Bone marrow (tissue), 2 donors: ENCODE measurements at places on chromosomes 11 and 22.
A peak's percentile ranks its signal among the peaks of the same experiment; 100 is the strongest.

GRCh38 chr11:86625544-86625943 is 46.9 kb downstream of the ME3 start:
- no peak for DNase-seq

DNA sequence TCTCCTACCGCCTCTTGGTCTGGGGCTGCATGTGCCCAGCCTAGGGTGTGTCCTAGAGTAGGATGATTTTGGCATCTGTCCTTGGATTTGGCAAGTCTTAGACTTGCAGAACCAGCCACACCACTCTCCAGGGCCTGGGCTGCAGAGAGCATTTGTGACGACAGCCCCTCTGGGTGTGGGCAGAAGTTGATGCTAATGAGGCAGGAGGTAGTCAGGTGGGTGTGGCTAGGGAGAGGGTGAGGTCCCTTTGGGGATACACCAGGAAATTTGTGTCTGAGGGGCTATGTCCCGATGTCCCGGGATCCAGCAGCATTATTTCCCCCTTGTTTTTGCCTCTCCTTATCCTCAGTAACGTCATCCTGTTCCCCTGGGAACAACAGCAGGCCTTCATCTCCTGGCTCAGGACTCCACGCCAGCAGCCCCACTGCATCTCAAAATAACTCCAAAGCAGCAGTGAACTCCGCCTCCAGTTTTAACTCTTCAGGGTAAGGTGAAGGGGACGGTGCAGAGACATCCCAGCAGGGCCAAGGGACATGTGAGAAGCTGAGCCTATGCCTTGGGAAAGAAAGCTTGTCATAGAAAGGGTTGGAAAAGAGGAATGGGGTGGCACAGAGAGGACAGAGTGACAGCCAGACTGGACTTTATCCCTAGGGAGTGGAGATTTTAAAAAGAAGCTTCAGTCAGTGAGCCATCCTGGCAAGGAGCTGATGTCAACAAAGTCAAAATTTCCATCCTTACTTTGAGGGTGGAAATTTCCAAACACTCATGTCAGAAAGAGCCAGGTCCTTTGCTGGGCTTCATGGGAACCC is 8.0 kb upstream of the TLCD5 start:
- no peak for DNase-seq

DNA sequence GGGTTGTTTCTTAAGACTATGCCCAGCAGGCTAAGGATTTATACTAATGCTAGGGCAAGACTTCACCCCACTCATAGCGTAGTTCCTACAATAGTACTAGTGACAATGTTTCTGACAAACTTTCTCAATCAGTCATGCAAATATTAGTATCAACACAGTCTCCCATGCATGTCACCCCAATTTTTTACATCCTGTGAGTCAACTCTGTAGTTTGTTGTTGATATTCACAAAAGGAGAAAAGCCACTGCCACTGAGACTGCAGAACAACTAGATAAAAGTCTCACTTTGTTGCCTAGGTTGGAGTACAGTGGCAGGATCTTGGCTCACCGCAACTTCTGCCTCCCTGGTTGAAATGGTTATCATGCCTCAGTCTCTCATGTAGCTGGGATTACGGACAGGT is 155.2 kb downstream of the RBFOX2 start:
- no peak for DNase-seq

- no peak for DNase-seq
Observed at GRCh38 chr22:24039046-24039445, 27.9 kb downstream of the CABIN1 start.

DNA sequence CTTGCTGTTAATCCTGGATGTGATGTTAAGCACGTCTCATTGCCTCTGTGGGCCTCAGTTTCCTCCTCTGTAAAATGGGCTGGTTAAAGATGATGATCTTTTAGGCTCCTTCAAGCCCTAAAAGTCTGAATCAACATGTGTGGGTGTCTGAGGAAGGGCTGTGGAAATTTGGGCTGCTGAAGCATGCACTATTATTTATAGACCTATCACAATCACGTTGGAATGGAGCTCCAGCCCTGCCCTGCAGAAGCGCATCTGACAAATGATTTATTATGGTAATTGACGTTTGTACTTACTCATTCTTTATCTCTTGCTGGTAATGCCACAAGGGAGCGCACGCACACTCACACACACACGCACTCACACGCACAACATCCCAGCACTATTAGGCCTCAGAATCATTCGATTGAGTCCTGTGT is 20.4 kb downstream of the P2RX3 start:
- no peak for DNase-seq

DNA sequence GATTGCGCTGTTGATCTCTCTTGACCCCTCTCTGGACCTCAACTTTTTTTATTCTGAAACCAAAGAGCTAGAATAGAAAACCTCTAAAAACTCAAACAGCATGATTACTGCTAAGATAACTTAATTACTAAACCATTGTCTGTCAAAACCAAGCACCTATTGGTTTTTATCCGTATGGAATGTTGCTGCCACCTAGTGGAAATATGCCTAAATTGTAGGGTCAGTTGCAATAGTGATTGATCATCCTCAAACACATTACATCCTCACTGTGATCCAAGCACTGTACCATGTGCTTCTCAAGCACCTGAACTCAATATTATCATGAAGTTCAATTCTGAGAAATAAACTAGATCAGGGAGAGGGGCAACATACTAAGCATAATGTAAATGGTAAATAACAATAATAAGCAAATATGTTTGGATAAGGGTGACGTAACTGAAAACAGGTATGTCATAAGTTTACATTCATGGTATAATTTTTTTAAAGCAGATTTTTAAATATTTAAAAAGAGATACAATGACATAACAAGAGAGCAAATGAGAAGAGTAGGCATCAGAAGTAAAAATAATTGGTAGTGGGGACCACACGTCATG is 3.8 kb upstream of the OR5A2 start:
- DNase-seq: peak; percentile 43

DNA sequence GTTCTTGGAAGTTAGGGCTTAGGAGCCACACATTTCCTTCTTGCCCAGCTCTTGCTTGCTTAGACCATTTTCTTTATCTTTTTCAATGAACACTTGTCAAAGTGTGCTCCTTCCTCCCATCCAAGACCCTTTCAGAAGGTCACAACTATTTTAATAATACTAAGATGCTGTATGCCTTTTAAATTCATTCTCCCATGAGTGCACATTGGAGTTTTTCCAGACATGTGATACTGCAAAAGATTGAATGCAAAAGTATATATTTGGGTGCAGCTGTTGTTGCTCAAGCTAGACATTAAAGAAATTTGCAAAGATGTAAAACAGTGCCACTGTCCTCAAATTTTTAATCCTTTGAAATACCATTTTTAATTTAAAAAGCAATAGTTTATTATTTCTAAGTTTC is 69.3 kb upstream of the TNRC6B start:
- no peak for DNase-seq

DNA sequence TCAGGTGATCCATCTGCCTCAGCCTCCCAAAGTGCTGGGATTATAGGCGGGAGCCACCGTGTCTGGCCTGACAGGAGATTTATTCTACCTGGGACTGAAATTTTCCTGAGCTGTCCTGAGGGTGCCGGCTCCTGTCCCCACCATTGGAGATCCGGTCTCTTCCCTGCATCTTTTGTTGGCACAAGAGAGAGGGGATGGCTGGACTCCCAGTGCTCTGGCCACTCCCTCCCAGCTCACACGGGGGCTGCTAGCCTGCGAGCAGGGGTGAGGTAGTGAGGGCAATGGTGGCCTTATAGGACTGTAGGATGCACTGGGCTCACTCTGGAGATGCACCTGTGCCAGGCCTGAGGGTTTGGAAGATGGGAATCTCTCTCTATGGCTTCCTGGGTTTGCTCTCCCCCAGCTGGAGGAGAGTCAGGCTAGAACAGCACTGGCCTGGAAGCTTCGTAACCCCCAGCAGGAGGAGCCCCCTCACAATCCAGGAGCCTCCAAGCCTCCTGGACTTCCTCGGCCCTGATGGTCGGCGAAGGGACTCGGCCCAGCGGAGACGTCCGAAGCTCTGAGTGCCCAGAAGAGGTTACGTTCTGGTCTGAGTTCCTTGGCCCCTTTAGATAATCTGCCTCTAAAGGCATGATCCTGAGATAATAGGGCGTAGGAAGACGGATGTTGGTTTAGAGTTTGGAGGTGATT is 106.4 kb downstream of the NECTIN1 start:
- DNase-seq: no peak

GRCh38 chr11:46387919-46388618 is 3.5 kb downstream of the CHRM4 start:
- no peak for DNase-seq

DNA sequence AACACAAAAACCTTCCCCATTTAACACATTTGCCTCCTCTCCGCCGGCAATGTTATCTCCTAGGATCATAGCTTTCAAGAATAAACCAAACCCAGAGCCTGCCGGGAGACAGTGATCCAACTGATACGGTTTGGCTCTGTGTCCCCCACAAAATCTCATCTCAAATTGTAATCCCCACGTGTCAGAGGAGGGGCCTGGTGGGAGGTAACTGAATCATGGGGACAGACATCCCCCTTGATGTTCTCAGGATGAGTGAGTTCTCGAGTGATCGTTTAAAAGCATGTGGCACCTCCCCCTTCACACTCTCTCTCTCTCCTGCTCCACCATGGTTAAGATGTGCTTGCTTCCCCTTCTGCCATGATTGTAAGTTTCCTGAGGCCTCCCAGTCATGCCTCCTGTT is 33.3 kb downstream of the RBFOX2 start:
- no peak for DNase-seq

DNA sequence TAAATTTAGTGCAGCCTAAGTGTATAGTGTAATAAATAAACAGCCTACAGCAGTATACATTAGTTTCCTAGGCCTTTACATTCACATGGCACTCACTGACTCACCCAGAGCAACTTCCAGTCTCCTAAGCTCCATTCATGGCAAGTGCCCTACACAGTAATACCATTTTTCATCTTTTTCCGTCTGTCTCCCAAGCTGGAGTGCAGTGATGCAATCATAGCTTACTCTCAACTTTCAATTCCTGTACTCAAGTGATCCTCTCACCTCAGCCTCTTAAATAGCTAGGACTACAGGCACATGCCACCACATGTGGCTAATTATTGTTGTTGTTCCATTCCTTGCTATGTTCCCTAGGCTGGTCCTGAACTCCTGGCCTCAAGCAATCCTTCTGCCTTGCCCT is 54.4 kb downstream of the FCHSD2 start:
- DNase-seq: no peak

DNA sequence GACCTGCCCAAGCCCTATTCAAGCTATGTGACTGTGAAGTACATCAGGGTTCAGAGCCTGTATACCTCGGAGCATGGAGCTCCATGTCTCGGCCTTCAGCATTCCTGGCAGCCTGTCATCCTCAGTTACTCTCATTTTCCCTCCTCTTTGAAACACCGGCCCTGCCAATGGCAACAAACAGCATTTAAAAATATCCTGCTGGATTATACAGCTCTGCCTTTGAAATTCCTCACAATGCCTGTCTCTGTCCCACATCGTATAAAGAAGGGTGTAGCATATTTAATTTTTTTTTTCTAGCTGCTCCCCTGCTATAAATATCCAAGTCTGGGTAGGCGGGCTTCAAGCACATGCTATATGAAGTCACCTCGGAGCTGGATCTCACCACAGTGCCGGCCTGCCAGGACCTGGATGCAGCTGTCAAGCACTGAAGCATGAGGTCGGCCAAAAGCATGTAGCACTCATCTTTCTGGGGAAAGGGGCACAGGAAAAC is 11.8 kb downstream of the ABTB2 start:
- no peak for DNase-seq

- DNase-seq: no peak
Observed at GRCh38 chr11:87437844-87438223, 400.1 kb downstream of the TMEM135 start.

- no peak for DNase-seq
Observed at GRCh38 chr11:110134110-110134509, 40.9 kb downstream of the ZC3H12C start.

DNA sequence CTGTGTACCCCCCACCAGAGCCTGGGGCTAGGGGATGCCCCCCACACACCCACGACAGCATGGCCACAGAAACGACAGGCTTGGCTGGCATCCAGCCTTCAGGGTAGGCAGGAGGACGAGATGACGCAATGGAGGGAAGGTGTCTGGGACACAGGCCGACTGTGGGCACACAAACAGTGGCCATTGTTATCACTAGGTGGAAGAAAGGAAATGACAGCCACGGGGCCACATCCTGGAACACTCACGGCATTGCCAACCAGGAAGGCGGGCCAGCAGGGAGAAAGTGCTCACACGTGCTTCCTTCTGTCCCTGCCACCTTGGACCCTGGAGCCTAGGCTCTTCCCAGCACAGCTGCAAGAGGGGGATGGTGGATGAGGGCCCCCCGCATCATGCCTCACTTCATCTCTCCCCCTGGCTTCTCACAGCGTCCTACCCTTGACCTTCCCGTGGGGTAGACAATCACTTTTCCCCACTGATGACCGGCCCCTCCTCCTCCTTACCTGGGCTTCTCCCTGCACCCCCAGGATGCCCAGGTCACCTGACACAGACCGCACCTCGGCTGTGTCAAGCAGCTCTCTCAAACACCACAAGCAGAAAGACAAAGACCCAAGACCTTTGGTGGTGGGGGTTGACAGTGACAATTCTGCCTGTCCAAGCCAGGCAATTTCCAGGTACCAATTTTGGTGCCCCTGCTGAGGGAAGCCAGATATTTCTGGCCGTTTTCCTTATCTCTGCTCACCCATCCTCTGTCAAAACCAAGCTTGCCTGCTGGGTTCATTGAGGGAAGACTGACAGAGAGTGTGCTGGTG is 8.6 kb downstream of the PLA2G6 start:
- no peak for DNase-seq

DNA sequence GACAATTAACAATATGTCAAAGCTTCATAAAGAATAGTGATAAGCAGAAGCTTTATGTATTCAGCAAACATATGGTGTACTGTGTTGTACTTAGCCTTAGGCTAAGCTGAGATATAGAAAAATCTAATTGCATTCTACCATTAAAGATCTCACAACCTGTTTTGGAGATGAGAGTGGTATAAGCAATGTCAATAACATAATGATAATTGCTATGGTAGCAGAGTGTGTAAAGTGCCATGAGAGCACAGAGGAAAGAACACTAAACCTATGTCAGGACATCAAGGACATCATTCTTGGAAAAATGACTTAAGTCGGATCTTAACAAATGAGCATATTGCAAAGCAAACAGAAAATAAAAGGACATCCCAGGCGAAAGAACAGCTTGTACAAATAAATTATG is 28.6 kb upstream of the ANGPTL5 start:
- DNase-seq: no peak

DNA sequence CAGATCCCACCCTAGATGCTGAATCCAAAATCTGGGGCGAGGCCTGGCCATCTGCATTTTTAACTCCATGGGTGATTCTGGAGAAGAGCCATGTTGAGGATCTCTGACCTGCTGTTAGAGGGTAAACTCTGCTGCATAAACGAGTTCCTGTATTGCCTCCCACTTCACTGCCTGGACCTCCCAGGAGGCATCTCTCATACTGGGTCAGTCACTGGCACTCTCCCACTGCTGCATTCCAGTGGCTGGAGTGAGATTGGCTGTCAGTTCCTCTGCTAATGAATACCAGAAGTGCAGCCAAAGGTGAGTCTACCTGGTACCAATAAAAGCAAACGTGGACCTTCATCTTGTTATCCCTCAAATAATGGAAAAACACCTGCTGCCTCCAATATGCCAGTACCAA is 10.3 kb downstream of the POLDIP3 start:
- no peak for DNase-seq
